ENCODE measurements at places on chromosomes 6 and 20.

DNA sequence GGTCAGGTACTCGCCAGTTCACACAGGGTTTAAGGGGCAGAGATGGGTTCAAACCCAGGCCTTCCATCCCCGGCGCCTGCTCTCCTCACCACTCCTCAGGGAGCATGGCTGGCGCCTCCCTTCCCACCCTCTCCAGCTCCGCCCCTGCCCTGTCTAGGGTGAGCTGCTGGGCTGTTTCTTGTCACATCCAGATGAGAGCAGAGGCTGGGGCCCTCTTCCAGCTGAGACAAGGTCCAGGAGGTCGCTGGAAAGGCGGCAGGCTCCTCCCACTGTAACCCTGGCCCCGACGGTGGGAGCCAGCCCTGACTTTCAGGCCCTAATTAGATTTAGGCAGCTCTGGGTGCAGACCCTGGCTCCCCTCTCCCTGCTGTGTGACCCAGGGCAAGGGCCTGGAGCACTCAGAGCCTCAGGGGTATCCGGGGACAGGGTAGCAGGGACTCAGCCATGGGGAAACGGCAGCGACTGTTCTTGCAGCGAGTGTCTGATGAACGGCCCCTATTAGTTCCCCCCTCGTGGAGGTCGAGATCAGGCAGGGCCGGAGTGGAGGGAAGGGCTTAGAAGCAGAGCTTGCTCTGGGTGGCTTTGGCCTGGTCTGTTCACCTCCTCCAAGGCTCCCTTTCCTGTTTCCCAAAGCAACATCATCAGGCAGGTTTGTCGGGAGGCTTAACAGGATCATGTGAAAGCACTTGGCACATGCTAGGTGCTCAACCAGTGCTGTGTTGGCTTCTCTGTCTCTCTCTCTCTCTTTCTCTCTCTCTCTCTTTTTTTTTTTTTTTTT lies 33.4 kb downstream of the SNAI1 start:
- DNase-seq = no peak

DNA sequence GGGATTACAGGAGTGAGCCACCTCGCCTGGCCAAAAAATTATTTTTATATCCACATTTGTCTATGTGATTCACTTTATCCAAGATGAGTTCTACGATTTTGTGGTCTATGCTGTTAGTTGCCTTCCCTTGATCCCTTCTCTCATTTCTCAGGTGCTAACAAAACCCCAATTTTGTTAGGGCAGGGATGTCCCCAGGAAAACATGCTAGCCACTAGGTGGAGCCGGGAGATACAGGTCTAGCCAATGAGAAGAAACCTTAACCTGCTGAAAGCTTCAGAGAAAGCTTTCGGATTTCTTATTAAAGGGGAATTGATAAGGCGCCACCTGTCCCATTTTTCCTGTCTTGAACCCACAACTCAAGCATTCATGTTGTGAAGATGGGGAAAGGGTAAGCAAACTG lies 167.4 kb upstream of the OLIG3 start:
- no peak for DNase-seq

GRCh38 chr6:21005816-21006570 lies 471.7 kb downstream of the CDKAL1 start:
- DNase-seq = no peak

DNA sequence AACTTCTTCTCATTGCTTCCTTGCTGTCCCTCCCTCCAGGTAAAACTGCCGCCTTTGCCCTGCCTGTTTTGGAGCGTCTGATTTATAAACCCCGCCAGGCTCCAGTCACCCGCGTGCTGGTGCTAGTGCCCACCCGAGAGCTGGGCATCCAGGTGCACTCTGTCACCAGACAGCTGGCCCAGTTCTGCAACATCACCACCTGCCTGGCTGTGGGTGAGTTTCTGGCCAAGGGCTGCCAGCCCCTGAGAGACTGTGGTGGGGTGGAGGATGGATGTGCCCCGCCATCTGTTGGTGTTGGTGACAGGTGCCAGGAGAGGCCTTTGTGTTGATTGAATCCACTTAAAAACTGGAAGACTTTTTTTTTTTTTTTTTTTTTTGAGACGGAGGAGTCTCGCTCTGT lies 9.5 kb downstream of the DDX27 start:
- no peak for DNase-seq

DNA sequence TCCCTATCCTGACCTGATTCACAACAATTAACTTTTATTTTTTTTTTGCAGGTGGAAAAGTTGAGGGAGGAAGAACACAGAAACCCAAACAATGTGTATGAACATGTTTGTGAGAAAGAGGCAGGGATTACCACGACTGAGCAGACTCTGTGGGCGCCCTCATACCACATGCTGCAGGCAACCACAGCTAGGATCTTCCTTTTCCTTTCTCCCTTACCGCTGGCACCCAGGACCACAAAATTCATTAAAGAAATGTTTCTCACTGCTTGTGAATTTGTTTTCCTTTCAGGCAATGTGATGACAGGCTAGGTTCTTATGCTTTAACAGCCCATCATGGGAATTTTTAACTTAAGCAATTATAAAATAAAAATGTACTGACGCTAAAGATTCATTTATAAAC lies 287.1 kb downstream of the GMDS start:
- no peak for DNase-seq

GRCh38 chr6:9875605-9876353 lies 539.1 kb downstream of the TFAP2A start:
- DNase-seq = no peak

- DNase-seq = no peak
These were observed 180.8 kb upstream of the CHD6 start for GRCh38 chr20:41798930-41799502.

DNA sequence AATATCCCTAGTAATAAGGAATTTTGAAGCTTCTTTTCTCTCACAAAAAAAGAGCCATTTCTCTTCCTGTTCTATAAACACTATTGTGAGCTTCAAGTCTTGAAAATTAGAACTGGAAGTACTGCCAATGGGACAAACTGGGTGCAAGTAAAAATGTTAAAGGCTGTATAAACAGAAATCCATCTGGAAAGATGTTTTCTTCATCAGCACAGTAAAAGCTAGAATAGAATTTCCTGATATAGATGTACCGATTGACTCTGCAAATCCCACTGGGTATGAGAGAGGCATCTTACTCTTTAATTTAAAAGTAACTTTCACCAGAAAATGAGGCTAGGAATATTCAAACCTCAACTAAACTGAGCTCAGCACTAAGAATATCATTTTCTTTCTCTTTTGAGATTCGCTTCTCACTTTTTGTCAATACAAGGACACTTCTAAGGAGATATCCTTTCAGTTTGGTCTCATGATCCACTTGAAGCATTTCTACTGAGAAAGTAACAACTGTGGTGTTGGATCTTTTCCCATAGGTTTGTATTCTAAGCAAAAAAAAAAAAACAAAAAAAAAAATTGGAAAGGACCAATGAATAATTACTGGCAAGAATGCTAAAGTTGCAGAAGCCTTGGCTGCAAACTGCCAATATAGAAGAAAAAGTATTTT lies 169.0 kb upstream of the PRDM1 start:
- no peak for DNase-seq

GRCh38 chr6:142378138-142378875 lies 76.5 kb downstream of the ADGRG6 start:
- DNase-seq = peak; percentile 59

DNA sequence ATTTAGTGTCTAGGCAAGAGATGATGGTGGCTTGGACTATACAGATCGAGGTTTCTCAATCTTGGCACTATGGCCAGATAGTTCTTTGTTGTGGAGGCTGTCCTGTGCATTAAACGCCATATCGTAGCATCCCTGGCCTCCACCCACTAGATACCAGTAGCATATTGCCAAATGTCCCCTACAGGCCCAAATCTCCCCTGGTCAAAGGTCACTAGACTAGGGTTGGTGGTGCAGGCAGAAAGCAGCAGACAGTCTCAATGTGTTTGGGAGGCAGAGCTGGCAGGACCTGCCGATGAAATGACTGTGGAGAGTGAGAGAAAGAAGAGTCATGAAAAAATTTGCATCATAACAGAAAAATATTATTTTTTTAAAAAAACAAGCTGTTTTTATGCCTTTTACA lies 63.0 kb downstream of the TRAM2 start:
- DNase-seq = no peak

DNA sequence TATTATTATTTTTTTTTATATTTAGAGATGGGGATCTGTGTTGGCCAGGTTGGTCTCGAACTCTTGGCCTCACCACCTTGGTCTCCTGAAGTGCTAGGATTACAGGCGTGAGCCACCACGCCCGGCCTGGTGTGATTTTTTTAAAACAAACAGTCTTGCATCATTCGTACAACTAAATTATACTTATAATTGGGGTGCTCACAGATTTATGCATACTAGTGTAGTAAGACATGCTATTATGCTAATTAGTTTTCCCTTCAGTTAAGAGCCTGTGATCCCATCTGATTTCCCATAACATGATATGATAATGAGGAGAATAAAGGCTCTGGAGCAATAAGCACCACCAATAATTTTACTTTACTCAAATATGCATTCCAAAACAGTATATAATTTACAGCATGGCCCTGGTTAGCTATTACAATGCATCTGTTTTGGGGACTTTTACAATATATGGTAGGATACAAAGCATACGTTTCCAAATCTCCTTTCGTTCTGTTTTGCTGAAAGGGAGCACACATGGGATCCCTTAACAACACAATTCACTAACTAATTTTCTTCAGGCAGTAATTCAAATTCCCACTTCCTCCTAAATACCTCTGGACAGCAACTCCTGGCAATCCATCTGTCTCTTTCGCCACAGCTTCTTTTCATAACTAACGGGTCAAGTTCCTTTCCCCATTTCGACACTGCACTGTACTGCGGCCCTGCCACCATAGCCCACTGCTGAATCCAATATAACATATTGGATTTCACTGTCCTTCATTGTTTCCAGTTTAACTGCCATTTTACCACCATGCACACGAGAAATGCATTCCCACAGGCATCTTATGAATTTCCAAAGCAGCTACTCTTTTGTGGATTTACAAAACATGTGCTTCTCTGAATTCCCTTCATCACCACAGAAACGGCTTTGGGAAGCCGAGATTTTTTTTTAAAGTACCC lies 1.7 kb downstream of the NUDT3 start:
- DNase-seq = peak; percentile 68

DNA sequence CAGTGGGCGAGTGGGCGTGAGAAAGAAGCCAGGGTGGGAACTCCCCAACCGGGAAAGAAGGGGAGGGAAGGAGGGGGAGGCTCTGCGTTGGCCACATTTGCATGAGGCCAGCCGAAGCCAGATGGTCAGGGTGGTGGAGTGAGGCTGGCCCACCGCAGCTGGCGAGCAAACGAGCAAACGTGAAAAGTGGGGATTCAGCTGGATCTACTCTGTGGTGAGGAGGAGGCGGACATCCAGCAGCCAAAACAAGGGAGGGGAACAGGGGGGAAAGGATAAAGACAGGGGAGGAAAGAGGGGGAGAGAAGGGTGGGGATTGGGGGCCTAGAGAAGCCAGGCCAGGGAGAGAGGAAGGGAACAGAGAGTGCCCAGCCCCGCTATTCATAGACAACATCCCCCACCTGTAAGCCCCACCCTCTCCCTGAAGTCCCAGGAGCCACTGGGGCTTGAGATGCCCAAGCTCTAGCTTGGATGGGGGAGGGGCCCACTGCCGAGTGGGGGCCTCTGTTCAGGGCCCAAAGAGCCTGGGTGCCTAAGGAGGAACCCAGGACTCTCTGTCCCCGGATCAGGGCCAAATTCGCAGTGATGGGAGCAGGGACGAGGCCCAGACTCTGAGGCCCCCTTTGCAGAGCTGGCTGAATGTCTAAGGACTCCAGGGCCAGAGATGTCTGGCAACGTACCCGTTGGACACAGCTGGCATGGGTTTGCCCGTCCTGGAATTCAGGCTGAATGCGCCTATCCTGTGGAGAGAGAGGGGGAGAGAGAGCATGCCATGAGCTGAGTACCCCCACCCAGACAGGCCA lies 45.1 kb downstream of the CPNE5 start:
- DNase-seq = no peak

DNA sequence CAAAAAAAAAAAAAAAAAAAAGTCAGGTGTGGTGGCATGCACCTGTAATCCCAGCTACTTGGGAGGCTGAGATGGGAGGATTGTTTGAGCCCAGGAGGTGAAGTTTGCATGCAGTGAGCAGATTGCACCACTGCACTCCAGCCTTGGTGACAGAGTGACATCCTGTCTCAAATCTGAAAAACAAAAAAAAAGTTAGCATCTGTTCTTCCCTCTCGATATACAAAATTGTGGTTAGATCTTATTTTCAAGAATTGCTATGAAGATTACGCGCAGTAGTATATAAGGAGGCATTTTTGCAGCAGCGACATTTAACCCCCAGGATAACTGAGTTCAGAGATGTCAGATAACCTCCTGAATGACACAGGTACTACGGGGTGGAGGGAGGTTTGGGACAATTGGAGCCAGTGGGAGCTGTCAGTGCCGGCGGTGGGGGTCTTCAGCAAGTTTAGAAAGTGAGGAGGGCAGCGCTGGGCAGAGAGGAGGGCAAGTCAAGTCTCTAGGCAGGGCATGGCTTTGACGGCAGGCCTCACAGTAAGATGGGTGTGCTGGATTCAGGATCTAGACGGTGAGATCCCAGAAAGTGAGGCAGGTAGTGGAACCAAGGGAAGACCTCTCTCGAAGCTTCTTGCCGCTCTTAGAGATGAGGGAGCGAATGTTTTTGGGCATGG lies 26.2 kb upstream of the MRPS18A start:
- DNase-seq = no peak

DNA sequence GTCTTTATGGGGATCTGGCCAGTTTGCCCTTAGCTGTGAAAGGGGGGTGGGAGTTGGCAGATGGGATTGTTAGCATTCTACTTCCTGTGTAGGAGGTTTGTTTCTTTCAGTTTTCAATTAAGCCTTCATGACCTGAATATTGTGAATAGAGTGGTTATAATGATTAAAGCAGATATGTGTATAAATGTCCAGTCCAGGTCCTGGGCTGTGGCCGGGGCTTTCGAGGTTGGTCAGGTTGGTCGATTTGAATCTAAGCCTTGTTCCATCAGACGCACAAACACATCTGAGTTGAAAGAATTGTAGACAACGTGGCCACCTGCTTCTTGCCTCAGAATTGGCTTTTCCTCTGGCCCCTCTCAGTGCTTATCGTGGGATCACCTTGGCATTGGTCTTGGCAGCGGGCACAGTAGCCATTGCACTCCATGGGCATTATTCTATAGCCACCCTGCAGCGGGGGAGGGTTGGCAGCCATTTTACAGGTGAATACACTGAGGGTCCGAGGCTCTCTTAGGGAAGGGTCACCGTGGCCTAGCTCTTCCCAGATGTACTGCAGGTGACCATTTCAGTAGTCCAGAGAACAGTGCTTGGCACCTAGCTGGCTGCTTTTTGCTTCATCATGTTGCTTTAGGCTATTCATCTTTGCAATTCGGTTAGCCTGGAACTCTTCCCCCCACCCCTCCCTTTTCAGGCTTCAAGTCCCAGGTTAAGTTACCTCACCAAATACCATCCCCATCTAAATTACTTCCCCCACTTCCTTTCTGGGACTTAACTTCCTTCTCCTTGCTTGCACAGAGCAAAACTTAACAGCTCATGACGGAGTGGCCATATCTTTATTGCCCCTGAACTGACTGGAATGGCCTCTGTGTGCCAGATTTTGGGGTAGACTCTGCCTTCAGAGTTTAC lies 1.1 kb downstream of the RNF114 start:
- DNase-seq = peak; percentile 26
